Fibroblast of skin of right biceps (primary cell): ENCODE measurements at places on chromosomes 13 and 19.

- peak; percentile 12 for DNase-seq
Measured at GRCh38 chr13:51006067-51006845, 96.7 kb downstream of the RNASEH2B start.

GRCh38 chr19:32857584-32857983, 12.0 kb downstream of the SLC7A9 start:
- DNase-seq: no peak

- peak; percentile 42 for DNase-seq
Measured at GRCh38 chr13:44930963-44931623, 58.2 kb downstream of the NUFIP1 start.

DNA sequence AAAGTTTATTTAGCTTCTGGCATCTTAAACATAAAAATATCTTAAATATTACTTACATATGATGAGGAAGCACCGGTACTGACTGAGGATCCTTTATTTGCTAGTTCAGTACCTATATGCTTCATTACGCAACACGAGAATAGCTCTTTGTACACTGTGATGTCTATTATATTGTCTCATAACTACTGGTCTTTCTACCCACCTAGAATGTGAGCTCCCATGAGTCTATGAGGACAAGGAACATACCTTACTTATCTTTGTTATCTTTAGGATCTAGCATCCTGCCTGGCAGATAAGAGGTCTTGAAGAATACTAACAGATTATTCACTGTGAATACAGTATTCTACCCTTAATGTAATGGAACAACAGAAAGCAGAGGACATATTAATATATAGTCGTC, 124.9 kb downstream of the DNAJC3 start:
- no peak for DNase-seq

- DNase-seq: peak; percentile 46
Measured at GRCh38 chr13:114025714-114026431, 52.0 kb upstream of the C13orf46 start.

GRCh38 chr13:42574011-42574410, at the start of gene TNFSF11:
TSS of gene TNFSF11 (plus strand) at chr13:42574152. CDS start at chr13:42574304, 152 bp downstream.
- DNase-seq: no peak

DNA sequence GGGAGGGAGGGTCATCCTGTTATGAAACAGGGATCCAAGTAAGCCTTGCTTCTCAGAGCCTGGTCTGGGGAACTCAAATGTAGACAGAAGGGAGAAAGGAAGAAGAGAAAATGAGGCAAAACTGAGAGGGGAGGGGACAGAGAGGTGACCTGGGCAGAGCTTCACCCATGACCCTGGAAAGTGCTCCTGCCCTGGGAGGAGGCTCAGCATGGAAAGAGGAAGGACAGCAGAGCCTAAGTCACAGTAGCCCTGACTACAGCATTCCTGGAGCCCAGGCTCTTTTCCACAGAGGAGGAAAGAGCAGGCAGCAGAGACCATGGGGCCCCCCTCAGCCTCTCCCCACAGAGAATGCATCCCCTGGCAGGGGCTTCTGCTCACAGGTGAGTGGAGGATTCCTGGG, at the start of gene CEACAM3:
Gene CEACAM3, plus strand, starts transcription at position 226 of the 400 bp plus-strand sequence. Its CDS starts 91 bp downstream, at position 317.
- no peak for DNase-seq

GRCh38 chr19:20662421-20663105, 1.2 kb upstream of the ZNF626 start:
- DNase-seq: no peak

- DNase-seq: peak; percentile 56
Measured at GRCh38 chr13:42794577-42795275, 13.3 kb downstream of the FAM216B start.

- DNase-seq: no peak
Measured at GRCh38 chr19:45781214-45782161, 802 bp downstream of the DMPK start.

GRCh38 chr19:49956115-49956495, 4.9 kb downstream of the SIGLEC11 start:
- DNase-seq: no peak

DNA sequence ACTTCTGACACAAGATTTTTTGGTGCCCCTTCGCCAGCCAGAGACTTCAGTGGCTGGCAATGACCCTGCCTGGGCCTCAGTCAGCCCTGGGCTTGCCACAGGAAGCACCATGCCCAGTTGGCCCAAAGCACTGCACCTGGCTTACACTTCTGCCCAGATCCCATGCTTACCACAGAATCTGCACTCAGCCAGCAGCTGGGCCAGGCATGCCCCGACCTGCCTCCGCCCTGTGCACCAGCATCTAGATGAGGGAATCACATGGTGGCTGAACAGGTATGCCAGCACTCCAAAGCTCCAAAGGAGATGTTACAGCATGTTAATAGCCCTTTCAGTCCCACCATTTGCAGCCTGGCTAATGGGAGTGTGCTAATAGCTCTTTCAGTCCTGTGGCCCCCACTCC, 690.9 kb downstream of the SLITRK6 start:
- no peak for DNase-seq

- peak; percentile 45 for DNase-seq
Measured at GRCh38 chr13:106083620-106084350, 451.7 kb downstream of the EFNB2 start.

GRCh38 chr19:45451131-45451849, 16.5 kb upstream of the FOSB start:
- peak; percentile 84 for DNase-seq

DNA sequence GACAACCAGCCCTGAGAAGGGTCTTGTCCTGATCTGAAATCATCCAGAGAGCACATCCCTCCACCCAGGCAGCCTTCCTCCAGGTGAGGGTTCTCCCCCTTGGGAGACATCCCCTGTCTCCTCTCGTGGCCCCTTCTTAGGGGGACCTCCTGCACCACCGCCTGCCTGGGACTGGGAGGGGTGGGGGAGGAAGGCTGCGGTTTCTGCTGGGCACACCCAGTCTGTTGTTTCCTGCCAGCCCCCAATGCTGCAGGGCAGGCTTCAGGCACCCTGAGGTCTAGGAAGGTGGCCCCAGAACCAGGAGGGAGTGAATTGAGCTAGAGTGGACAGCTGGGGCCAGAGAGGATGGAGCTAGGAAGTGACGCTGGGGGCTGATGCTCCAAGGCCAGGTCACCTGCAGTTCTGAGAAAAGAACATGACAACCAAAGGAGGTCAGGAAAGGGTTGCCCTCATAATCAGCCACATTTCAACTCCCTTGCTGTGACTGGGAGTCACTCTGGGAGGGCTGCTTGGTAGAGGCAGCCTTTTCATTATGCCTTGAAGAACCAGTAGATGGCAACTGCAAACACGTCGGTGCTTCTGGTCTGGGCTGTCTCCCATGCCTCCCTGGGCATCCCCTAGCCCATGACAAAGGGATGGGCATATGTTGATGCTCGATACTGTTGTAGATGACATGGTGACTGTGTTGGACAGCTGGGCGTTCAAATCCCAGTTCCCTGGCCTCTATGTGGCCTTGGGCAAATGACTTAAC, 1.4 kb downstream of the ARHGEF18 start:
- DNase-seq: no peak

GRCh38 chr19:19399733-19400433, 5.6 kb upstream of the GATAD2A start:
- peak; percentile 55 for DNase-seq

GRCh38 chr19:8577247-8577646, at the start of gene MYO1F:
TSS of gene MYO1F (minus strand) at chr19:8577442. CDS start at chr19:8577309, 133 bp downstream.
- no peak for DNase-seq

GRCh38 chr13:80164462-80164861, 176.5 kb downstream of the SPRY2 start:
- peak; percentile 15 for DNase-seq

- peak; percentile 40 for DNase-seq
Measured at GRCh38 chr19:17579661-17580244, 24.3 kb downstream of the COLGALT1 start.

- no peak for DNase-seq
Measured at GRCh38 chr19:13004273-13004672, 9.0 kb downstream of the NFIX start.

GRCh38 chr19:10935371-10936059, 6.9 kb downstream of the TIMM29 start:
- DNase-seq: no peak

DNA sequence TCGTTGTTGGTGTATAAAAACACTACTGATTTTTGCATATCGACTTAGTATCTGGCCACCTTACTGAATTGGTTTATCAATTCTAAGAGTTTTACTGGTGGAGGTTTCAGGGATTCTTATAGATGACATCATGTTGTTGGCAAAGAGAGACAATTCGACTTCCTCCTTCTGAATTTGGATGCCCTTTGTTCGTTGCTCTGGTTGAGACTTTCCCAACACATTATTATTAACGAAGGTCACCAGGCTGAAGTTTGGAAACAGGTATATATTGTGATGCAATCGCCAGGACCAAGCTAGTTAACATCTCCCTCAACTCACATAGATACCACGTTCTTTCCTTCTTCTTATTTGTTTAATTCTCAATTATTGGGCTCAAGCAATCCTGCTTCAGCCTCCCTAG, 2.1 kb upstream of the ZSCAN5B start:
- no peak for DNase-seq

DNA sequence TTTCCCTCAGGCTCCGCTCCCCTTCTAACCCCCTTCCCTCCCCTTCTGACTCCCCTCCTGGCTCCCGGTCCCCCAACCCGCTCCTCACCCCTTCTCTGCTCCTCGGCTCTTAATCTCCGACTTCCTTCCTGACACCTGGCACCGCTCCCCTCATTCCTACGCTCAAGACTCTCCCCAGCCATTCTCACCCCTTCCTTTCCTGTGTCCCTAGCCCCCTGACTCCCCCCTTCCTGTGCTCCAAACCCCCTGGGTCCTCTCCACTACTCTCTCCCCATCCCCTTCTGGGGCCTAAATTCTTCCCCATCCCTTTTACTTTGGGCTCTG, 658 bp downstream of the CLPP start:
- DNase-seq: peak; percentile 15

DNA sequence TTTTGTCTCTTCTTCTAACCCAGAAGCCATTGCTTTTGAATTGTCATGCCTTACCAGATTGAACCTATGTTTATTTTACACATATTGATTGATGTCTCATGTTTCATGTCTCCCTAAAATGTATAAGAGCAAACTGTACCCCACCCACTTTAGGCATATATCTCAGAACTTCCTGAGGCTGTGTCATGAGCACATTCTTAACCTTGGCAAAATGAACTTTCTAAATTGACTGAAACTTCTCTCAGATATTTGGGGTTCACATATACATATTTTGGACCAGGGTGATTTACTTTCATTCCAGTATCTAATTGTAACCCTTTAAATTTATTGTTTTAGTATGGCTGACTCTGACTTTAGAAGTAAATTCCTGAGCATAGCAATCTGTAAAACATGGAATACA, 723.9 kb upstream of the PCDH20 start:
- no peak for DNase-seq

DNA sequence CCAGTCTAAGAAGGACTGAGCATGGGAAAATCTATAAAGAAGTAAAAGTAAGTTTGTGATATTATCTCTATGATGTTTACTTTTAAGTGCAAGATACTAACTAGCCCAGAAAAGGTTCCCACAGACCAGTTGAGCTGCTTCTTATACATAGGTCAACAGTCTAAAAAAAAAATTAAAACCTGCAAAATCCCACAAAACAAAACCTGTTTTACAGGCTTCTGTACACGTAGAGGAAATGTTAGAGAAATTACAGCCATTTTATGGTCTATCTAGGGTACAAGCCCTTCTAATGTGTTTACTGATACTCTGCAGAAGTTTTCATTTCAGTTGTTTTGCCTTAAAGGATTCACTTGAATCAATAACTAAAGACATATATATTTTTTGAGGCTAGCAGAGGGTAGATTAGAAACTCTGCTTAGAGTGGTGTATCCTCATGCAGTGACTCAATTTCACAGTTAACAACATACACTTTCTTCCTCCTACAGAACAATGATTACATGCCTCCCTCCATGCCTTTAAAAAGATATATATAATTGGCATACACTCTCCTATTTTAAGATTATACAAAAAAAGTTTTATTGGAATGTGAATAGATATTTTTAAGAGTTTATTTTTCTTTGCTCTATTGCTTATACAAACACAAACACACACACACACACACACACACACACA, 43.9 kb downstream of the CAB39L start:
- DNase-seq: no peak

DNA sequence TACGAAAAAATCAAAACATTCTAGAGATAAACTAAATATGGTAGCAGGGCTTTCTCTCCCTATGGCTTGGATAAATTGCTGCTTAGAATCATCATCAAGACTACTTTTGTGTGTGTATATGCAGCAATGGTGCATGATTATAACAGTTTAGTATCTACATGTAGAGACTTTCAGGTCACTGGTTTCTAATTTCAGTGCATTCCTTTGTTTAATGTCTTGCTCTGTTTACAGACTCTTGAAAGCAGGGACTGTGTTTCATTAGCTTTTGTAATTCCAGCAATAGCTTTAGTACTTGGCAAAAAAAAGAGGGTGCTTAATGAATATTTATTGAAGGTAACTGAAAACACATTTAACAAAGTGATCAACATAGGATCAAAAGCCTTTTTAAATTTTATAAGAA, 420.7 kb downstream of the PCDH9 start:
- no peak for DNase-seq

GRCh38 chr13:21338156-21338555, 120.9 kb downstream of the ZDHHC20 start:
- no peak for DNase-seq

GRCh38 chr13:29925457-29926097, 75.2 kb upstream of the UBL3 start:
- DNase-seq: peak; percentile 85

GRCh38 chr13:94662274-94662945, 49.9 kb downstream of the SOX21 start:
- no peak for DNase-seq

DNA sequence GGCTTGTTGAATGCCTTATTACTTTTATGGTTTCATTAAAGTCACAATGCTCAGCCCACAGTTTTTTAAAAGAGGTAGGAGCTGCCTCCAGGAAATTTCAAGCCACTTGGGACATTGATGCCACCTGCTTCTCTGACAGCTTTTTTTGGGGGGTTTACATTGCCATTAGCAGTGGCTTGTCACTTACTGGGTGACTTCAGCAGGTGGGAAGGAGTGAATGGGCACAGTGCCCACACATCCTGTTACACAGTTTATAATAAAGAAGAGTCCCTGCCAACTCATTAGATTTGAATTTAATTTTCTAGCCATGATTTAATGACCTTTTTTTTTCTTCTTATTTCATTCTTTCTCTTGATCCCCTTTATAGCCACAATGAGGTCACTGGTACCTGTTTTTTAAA, 61.0 kb downstream of the NHLRC3 start:
- DNase-seq: no peak

GRCh38 chr13:51831519-51831918, 13.5 kb downstream of the TMEM272 start:
- no peak for DNase-seq

DNA sequence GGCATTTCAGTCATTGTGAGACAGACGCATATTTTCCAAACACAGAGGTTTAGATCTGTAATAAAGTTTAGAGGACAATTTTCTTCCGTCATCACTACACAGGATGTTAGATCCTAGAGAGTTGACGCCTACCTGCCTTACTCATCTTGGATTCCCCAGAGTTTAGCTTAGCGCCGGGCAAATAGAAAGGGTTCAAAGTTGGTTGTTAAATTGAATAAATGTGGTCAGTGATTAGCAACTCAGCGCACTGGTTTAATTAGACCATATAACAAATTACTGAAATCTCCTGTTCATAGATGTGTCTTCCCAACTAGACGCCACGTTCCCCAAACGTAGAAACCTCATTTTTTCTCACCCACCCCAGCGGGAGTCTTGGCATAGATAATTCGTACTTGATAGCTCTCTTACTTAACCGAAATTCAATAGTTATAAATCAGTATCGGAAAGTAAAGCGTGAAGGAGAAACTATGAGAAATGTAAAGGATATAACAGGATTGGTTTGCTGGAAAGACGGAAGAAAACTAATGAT, 726 bp upstream of the UFM1 start:
- peak; percentile 42 for DNase-seq
